GM12878 (cell line): ENCODE measurements at places on chromosomes 5 and 9.

GRCh38 chr5:133327946-133328401, 276.2 kb downstream of the HSPA4 start:
- DNase-seq: no peak

DNA sequence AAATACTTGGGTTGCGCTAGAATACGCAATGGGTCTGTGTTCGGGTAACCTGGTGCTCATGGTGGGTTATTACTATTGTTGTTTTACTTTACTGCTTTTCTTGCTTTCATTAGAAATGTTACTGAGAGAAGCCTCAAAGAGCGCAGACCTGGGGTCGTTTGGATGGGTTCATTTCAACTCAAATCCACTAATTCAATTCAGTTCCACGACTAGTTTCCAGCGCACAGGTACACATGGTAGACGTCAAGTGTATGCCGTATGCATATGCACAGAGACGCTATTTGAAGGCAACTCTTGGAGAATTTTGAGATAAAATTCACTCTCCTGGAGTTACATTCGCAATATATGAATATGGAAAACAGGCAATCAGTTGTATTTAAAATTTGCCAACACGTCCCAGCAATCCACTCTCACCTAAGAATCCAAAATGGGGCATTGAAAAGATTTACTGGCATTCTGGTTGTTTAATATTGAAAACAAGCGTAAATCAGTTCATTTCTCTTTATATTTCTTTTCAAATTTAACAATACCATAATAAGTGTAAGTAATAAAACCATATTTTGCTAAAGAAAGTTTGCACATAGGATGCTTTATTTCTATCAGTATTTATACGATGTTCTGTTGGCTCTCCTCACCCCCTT, 4.4 kb upstream of the PAX5 start:
- DNase-seq: no peak

- no peak for DNase-seq
Measured at GRCh38 chr9:33103501-33104281, 27.2 kb upstream of the SMU1 start.

GRCh38 chr9:134895097-134895496, 14.5 kb downstream of the FCN2 start:
- no peak for DNase-seq

GRCh38 chr5:149238540-149238939, 33.1 kb upstream of the AFAP1L1 start:
- no peak for DNase-seq

GRCh38 chr9:131037335-131038255, 28.6 kb downstream of the LAMC3 start:
- DNase-seq: no peak

DNA sequence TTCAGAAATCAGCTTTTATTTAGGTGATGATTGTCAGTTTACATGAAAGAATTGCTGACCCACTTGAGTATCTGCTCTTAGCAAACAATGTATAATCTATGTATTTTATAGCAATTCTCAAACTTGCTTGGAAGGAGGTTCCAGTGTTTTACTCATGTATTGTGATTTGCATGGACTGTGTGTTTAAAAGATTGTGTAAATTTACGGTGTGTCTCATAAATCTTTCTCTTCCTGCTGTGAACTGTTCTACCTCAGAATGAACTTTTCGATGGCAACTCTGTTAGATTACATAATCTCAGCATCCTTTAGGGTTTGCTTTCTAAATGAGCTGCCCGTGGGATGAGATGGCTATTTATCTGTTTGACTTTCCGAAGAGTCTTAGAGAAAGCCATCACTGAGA, 122.5 kb downstream of the MEF2C start:
- no peak for DNase-seq

- no peak for DNase-seq
Measured at GRCh38 chr5:15233566-15233965, 266.4 kb upstream of the FBXL7 start.

DNA sequence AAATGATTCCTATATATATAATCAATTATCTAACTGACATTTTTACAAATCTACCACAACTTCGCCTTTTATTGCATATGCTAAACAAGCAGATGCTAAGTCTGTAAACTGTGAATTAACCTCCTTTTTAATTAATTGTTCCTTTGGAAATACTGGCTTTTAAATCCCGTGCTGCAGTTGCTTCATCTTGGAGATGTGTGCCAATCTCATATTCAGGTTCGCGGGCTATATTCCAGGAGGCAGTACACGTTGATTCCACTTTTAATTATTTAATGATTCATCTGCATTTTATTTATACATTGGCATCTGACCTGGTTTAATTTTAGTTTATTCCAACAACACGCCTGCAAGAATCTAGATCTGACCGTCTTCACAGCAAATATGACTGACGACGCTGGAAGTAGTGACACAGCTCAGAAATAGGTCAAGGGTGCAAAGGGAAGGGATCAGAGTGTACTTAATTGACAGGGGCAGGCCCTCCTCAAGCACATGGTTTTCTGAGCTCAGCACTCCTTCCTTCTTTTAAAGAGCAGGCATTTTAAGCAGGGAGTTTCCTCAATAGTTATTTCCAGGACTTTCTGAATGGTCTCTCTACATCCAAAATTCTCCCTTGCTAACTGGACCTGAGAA, 125.2 kb downstream of the GLIS3 start:
- DNase-seq: no peak

- peak; percentile 5 for DNase-seq
Measured at GRCh38 chr5:67770431-67771025, 445.0 kb upstream of the PIK3R1 start.

GRCh38 chr5:103428923-103429322, 133.7 kb downstream of the NUDT12 start:
- DNase-seq: no peak

DNA sequence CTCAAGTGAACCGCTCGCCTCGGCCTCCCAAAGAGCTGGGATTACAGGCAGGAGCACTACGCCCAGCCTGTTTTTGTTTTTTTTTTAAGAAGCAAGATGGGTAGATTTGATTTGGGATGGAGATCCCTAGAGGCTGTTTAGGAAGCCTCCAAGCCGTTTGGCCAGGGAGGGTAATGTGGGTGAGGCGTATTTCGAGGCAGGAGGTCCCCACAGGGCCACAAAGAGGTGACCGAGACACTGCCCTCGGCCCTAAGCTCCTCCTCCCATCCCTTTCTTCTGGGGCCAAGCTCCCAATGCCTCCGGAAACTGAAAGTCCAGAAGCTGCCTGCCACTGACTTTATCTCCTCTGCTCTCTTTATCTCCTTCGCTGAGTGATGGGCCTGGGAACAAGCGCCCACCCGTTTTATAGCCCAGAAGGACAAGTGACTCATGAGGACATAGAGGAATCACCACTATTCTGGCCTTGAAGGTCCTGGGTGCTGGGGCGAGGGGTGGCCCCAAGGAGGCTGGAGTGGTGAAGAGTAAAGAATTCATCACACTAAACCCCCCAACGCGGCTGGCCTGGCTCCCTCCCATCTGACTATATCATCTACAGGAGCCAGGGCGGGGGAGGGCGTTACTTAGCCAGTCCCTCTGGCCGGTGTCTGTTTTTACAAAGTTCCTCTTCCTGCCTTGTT, 2.0 kb upstream of the RALGDS start:
- no peak for DNase-seq

- DNase-seq: no peak
Measured at GRCh38 chr5:149474198-149474597, 77.0 kb downstream of the CSNK1A1 start.

- DNase-seq: no peak
Measured at GRCh38 chr9:33480976-33481375, 7.3 kb upstream of the NOL6 start.

DNA sequence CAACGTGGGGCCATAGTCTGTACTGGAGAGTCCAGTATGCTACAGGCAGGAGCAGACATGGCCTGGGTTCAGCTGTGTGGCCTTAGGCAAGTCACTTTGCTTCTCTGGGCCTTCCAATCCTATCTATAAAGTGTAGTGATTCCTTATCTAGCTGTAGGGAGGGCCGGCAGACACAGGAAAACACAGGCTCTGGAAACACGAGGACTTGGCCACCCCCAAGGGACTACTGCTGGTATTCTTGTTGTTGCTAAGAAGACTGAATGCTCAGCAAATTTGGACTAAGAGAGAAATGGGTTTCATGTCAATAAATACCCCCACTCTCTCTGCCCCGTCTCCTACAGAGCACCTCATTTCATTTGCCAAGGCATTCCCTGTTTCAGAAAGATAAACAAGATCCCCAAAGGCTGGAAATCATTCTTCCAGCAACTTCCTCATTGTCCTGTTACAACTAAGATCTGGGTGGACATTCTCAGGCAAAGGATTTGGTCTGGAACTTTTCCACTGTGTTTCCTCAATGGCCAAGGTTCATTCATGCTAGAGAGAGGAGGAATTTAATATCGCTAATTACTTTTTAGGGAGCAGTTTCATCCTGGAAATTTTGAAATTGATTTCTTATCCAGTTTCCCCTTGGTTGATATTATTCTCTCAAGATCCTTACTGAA, 105.8 kb downstream of the GABBR2 start:
- DNase-seq: no peak

DNA sequence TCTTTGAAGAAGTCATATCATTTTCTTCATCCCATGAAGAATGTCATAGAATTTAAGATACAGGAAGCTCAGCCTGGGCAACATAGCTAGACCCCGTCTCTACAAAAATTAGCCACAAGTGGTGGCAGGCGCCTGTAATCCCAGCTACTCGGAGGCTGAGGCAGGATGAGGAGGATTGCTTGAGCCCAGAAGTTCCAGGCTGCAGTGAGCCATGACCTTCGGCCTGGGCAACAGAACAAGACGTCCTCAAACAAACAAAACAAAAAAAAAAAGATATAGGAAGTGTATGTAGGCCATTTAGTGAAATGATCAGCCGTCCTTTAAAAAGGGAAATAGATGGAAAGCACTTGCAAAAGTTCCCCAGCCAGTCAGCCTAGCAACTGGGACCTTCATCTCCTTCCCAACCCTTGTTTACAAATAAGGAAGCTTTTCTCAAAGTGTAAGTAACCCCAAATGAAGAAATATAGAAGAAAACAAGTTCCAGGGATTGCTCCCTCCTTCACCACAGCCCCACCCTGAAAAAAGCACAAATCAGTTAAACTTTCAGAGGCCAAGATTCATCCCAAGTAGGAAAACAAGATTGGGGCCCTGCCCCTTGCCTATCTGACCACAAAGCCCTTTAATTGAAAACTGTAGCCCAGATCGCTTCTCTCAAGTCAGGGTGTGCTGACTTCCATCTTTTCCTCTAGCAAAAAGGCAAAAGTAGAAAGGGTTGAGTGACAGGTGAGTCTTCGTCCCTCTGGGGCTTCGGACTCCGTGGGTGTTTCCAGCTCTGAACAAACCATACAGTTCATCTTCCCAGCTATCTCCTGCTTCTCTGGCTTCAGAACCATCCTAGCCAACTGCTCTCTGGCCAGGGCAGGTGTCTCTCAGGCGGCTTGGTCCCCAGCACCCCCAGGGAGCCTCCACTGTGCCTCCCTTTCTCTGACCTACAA, 1.2 kb downstream of the SLC31A2 start:
- no peak for DNase-seq

DNA sequence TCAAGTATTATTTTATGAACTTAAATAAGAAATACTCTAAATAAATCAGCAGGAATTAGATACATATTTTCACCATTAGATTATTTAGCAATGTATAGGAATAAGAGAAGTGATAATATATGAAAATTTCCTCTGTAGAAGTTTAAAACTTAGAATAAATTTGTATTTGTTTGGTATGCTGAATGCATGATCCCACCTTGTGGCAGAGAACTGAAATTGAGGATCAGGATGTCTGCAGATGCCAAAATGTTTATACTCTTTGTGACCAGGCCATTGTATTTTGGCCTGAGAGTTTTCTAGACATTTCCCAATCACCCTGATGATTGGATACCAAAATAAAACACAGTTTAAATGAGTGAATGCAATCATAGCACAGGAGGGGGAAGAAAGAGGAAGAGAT, 6.3 kb downstream of the TYRP1 start:
- no peak for DNase-seq

GRCh38 chr5:178453224-178453623, 137.0 kb downstream of the COL23A1 start:
- no peak for DNase-seq

DNA sequence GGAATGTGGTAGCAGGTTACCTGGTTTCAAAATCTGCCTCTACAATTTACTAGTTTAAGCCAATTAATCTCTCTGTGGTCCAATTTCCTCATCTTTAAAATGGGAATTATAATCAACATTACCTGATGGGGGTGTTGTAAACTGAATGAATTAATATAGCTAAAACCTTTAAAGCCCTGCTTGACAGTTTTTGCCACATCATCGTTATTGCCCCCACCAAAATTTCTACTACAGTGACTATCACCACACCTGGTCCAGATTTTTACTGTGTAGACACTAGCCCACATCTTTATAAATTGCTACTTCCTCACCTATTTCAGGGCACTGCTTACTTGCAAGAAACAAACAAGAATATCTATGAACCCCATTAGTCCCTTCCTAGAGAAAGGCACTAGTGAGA, 65.0 kb downstream of the MLLT3 start:
- DNase-seq: no peak

GRCh38 chr5:144308174-144308573, 137.5 kb downstream of the KCTD16 start:
- no peak for DNase-seq

GRCh38 chr5:170168002-170168401, 62.3 kb downstream of the FOXI1 start:
- DNase-seq: no peak

DNA sequence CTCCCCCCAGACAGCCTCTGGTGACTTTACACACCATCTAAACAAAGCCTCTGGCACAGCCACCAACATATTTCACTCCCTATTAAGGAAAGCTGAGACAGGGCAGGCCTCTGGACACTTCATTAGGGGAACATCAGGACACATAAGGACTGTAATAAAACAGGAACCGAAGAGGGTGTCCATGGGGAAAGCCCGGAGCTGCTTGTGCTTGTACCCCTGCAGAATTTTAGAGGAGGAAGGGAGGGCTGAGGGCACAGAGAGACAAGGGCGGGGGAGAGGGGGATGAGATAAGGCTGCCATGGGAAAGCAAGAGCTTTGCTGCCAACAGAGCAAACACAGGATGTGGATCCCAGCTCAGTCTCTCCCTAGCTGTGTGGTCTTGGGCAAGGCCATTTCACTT, 138.4 kb downstream of the ASTN2 start:
- no peak for DNase-seq

DNA sequence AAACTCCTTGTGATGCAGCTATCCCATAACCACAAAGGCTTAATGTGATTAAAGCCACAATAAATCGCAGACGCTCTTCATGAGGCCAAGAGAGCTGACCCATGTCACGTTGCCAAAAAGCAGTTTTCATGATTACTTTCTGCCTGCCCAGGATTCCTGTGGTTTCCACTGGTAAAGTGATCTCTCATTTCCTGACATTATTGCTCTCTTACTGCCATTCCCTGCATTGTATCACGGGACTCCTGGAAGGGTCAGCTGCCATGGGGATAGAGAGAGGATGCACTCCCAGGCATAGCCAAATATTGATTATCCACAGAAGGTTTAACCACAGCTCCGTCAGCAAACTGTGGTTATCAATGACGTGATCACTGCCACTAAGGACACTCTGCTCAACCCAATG, 103.8 kb upstream of the SLC1A3 start:
- no peak for DNase-seq

- no peak for DNase-seq
Measured at GRCh38 chr9:81598811-81599210, 90.5 kb downstream of the TLE1 start.
